HepG2 (cell line): ENCODE measurements at places on chromosomes 6 and 20. TPM values are rescaled to one million over a fixed set of nuclear protein-coding genes. Genes with fewer than 3 reads are reported as not detected.
A peak's percentile ranks its signal among the peaks of the same experiment; 100 is the strongest.

TNFRSF21 gene
- polyA plus RNA-seq: 24.8 and 27.5 TPM in 2 replicates

REM1 gene
- polyA plus RNA-seq: not detected in 2 replicates

GSTA3 gene
- not detected in 2 replicates for polyA plus RNA-seq

RIPOR2 gene
- polyA plus RNA-seq: 0.05 and 0.16 TPM in 2 replicates

OPRM1 gene
- not detected in 2 replicates for polyA plus RNA-seq

TFAP2D gene
- polyA plus RNA-seq: not detected in 2 replicates

RAET1E gene
- polyA plus RNA-seq: not detected in 2 replicates

CTCFL gene
- polyA plus RNA-seq: 0.04 and 0.05 TPM in 2 replicates

MCM8 gene
- 7.7 and 11.5 TPM in 2 replicates for polyA plus RNA-seq

WFDC10B gene
- 0.24 TPM in 1 of 2 replicates, not detected in the other for polyA plus RNA-seq

PRR18 gene
- 0.01 and 0.04 TPM in 2 replicates for polyA plus RNA-seq

- DNase-seq: no peak
Measured at GRCh38 chr20:58702161-58702510, 9.5 kb downstream of the NPEPL1 start.

DNA sequence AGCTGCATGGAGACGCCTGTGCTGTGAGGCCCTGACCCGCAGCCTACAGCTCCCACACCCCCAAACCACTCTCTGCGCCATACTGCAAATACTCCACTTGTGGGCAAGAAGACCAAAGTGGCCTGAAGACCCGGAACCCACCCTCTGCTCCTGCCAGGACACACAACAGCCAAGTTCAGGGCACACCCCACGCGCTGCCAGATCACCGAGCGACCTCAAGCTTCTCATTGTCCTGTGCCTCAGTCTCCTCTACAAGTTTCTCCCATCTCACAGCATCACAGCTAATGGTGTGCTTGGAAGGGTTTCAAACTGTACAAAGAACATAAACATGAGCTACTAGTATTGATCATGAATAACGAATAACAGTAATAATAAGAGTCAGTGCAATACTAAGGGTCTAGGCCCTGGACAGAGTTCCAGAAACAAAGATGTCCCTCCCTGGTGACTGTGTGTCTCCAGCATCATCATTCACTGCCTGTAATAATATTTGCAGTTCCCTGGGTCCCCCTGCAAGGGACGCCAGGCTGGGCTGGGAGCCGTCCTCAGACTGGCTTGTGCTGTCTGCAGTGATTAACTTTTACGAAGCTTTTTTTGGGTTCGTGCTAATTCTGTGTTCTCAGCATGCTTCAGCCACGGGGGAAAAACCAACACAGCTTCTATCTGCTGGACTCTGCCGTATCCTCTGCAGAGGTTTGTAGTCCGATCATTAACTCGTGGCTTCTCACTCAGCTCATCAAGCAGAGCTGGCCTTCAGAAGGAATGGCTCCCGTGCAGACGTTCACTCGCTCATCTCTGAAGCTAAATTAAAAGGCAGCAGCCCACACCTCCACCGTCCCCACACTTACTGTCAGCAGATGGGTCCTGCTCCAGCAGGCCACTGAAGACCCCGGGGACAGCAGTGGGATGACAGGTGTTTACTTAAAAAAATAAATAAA is 81.6 kb upstream of the MPC1 start:
- no peak for DNase-seq

- DNase-seq: no peak
Measured at GRCh38 chr6:141618180-141618581, 514.5 kb upstream of the GJE1 start.

GRCh38 chr6:340186-340955 is 48.1 kb downstream of the DUSP22 start:
- no peak for DNase-seq

DNA sequence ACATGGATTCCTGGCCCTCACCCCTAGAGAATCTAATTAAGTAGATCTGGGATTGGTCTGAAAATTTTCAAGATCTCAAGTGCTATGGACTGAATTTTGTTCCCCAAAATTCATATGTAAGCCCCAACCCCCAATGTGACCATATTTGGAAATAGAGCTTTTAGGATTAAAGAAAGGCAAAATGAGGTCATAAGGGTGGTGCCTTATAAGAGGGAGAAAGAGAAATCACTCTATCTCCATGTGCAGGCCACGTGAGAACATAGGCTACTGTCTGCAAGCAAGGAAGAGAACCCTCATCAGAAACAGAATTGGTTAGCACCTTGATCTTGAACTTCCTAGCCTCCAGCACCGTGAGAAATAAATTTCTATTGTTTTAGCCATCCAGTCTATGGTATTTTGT is 8.5 kb upstream of the DSE start:
- no peak for DNase-seq

DNA sequence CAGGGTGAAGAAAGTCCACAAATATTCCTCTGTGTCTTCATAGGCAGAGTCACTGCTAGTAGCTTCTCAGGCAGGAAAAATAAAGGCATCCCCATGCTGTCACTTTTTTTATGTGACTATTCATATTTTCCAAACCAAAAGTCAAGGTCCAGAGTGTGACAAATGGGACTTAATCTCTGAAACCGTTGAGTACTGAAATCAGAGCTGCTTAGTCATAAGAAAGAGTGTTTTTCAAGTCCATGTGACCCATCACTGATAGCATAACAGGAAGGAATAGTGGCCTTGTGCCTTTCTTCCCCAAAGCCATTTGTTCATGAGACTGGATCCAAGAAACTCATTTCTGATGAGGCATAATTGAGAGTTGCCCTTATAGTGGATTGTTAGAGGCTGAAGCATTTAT is 210.3 kb upstream of the TSHZ2 start:
- no peak for DNase-seq

DNA sequence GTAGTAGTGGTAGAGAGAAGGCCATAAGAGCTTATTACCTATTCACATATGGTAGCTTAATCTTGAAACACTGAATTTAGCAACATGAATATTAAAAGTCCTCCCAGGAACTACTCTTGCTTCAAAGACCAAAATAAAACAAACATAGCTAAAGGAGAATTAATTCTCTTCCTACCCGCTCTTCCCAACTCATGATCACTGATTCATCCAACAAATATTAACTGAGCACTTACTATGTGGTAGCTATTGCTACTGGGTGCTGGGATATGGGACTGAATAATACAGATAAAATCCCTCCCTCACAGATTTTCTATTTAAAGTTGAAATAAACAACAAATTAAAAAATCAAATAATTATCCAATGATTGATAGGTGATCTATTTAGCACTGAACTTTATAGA is 287.1 kb downstream of the BTBD9 start:
- no peak for DNase-seq

DNA sequence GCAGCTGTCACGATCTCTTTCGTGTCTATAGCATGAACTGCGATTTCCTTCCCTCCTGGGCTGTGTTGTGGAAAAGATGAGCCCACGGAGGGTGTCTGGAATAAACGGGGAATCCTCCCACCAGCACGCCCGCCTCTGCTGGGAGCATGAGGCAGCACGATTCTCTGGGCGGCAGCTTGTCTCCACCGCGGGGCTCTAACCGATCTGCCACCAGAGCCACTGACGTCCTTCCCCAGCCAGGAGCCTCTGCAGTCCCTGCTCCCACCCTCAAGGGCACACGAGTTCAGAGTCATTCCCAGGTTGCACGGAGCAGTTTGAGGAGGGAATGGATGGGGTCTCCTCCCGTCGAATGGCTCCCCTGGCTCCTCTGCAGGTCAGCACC is 197.6 kb downstream of the DLL1 start:
- DNase-seq: no peak

GRCh38 chr6:156457601-156458000 is 319.6 kb upstream of the ARID1B start:
- no peak for DNase-seq

DNA sequence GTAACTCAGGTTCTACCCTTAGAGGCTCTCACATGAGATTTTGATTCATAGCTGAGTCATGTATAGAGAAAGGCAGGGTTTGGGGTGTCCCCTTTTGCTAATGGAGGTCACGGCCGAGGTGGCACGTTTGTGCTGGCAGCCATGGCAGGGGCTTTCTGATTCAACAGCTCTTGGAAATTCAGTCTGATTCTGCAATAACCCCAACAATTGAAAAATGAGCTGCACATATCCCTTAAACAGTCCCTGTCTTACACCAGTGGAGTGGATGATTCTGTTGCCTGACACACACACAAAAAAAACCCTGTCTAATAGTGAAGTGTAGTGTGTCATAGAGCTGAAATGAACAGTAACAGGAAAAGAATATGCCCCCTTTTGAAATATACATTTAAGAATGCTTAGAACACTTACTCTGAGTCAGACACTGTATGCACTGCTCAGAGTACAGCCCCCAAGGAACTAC is 40.4 kb upstream of the ARG1 start:
- no peak for DNase-seq

- peak; percentile 63 for DNase-seq
Measured at GRCh38 chr6:17086469-17086868, 15.4 kb upstream of the STMND1 start.

GRCh38 chr20:48354320-48354876 is 473.4 kb downstream of the PREX1 start:
- no peak for DNase-seq

DNA sequence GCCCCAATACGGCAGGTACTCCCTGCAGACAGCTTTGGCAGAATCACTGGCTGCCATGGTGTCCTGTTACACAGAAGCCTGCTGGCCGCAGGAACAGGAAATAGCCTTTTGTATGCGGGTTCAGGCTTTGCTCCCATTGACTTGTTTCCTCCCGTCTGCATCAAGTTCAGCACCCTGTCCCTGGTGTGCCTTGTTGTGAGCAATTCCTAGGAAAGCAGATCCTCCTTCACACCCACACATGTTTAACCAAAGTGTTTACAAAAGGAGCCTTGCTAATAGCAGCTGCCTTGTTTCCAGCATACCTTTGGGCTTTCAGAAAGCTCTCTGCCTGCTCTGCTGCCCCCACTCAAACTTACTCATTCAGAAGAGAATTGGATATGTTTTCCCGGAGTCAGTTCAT is 127.2 kb upstream of the SUPT3H start:
- no peak for DNase-seq

DNA sequence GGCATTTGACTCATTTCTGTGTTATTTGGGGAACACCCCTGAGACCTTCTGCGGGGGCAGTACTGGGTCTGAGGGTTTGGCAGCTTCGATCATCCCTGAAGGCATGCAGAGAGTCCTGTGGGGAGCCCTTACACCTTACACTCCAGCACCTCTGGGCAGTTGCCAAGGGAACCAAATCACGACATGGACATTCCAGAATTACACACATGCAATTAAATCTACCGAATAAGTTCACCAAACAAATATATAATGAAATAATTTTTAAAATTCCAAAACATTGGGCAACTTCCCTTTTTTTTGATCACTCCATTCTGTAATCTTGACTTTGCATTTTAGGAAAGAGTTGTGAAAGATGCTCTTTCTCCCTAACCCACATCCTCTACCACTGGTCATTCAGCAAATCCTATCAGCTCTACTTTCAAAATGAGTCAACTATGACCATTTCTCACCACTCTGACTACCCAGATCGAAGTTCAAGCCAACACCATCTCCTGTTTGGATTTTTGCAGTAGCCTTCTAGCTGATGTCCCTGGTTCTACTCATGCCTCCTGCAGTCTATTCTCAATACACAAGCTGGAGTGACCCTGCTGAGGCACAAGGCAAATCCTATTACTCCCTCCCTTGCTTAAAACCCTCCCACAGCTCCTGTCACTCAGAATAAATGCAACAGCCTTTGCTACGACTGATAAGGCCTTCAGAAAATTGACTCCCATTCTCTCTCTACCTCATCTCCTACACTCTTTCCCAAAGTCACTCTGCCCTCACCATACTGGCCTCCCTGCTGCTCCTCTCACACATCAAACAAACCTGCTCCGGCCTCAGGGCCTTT is 533.3 kb downstream of the HACE1 start:
- DNase-seq: no peak

DNA sequence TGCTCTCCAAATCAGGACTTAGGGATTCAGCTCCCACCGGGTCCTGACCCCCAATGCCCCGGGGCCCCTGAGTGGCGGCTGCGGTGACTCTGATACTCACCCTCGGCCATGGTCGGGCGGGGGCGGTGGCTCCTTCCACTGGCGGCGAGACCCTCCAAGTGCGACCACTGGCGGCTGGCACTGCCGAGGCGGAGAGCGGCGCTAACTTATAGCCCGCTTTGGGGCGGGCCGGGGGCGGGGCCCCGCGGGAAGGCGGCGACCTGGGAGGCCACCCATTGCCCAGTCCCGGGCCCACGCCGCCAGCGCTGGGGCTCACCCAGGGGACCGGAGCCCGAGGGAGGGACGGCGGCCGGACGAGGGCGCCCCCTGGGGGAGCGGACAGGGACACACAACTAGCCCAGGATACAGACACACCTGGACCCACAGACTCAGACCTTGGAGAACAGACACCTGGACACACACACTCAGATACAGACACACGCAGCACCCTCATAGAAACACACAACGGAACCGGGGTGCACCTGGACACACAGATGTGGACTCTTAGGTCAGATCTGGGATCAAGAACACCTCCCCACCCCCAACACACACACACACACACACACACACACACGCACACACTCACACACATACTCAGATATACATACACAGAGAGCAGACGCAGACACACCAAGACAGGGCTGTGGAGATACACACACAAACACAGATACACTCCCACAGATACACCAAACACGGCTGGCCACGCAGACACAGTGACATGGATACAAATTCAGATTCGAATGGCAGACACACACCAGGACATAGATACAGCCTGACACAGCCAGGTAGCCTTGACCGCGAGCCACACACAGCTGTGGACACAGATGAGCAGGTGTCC is at the start of gene TGM2:
TSS of gene TGM2 (minus strand) at position 182 of the 877 bp plus-strand sequence. CDS start at position 110, 72 bp downstream.
- peak; percentile 87 for DNase-seq

DNA sequence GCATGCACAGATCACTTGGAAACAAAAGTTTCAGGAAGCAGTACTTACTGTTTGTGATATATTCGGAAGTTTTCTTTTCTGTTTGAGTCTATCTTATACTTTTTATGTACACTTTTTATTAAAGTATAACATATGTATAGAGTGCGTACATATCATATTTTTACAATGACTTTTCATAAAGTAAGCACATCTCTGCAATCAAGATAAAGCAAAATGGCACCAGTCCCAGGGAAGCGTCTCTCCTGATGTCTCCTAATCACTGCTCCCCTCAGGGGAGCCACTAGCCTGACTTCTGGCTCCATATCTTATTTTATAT is 26.3 kb downstream of the CDS2 start:
- no peak for DNase-seq

DNA sequence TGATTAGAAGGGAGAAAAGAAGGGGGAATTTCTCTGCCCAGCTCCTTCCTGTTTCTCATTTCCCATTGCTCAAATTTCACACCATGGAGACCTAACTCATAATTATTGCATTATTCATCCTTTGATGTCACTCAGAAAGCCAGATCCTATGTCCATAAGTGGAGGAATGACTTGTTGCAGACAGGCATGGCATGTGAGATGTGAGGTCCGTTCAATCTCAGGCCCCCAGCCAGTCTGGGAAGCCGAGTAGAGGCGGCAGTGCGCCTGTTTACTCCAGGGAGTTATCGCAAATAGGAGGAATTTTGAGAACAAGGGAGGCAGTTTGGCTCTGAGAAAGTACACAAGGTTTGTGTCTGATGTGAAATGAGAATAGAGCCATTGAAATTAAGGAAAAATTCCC is 26.9 kb upstream of the MOCS1 start:
- no peak for DNase-seq
